Fibroblast of villous mesenchyme (primary cell): ENCODE measurements at places on chromosomes 12 and 14. TPM values are rescaled to one million over a fixed set of nuclear protein-coding genes. Genes with fewer than 3 reads are reported as not detected.

- no peak for DNase-seq
These were observed 21.1 kb downstream of the ATP6V0A2 start for GRCh38 chr12:123733229-123733628.

DNA sequence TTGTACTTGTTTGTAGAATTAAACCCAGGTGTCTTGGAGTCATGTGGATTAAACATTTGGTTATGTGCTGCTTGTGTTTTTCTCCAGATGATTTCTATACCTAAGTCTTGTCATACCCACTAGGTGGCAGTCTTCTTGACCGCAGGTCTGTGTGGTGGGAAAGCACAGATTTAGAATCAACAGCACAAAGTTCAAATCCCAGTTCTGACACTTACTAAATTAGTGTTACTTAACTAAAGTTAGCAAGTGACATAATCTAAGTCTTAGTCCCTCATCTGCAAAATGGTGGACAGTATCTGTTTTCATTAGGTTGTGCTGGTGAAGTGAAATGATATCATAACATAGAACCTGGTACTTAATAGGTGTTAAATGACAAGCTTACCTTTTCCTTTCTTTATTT, 151.0 kb upstream of the ARHGAP5 start:
- DNase-seq = peak; percentile 61

GRCh38 chr12:119694111-119694510, 26.2 kb downstream of the PRKAB1 start:
- DNase-seq = peak; percentile 76

GRCh38 chr12:116717466-116718437, 20.1 kb downstream of the SPRING1 start:
- no peak for DNase-seq

DNA sequence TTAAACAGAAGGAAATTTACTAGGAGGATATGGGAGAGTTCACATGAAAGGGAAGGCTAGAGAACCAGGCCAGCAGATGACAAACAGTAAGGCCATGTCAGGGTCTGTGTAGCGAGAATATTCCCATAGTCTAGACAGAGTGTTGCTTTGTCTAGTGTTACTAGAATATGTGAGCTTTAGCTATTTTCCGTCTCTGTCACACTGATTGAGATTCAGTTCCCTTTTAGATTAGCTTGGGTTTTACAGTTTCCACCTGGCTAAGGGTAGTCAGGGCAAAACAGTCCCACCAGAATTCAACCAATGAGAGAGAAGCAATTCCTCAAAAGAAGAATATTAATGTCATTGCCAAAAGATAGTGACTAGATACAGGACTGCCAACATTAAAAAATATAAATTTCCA, 82.8 kb upstream of the MDM1 start:
- no peak for DNase-seq

DNA sequence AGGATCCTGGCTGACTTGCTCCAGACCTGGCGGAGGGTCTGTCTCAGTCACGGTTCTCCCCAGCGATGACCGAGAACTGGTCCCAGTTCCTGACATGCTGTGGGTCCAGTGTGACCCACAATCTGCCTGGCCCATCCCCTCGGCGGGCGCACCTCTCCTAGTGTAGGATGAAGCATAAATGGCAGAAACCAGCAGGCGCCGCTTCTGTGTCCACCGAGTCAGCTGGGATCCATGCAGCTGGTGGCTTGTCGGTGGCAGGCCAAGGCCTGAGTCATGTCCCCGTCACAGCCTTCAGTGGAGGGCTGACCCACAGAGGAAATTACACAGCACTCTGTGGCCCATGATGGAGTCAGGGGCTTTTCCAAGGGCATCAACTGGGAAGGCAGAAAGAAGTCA, 38.5 kb downstream of the NFKBIA start:
- DNase-seq = no peak

- DNase-seq = no peak
These were observed 785 bp upstream of the ACTN1 start for GRCh38 chr14:68979722-68980451.

DNA sequence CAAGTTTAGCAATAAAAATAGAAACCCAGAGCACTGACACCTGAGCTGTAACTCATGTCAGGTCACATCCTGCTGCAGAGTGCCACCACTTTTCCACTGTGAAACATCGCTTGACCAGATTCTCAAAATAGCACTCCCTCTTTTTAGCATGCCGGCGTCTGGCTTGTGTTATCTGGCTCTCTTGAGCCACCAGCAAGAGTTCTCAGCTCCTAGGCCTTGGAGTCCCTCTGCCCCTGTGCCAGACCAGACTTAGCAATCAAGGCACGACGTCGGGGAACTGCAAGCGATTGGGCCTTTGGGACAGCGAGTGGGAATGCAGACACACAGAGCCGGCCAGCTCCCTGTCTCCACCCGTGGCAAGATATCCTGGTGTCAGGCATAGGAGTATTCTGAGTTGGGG, 52.5 kb downstream of the SPIC start:
- no peak for DNase-seq

GRCh38 chr12:46435625-46436024, 63.1 kb upstream of the SLC38A2 start:
- no peak for DNase-seq

GRCh38 chr12:7008864-7009263, 9.4 kb downstream of the LPCAT3 start:
- DNase-seq = peak; percentile 27

DNA sequence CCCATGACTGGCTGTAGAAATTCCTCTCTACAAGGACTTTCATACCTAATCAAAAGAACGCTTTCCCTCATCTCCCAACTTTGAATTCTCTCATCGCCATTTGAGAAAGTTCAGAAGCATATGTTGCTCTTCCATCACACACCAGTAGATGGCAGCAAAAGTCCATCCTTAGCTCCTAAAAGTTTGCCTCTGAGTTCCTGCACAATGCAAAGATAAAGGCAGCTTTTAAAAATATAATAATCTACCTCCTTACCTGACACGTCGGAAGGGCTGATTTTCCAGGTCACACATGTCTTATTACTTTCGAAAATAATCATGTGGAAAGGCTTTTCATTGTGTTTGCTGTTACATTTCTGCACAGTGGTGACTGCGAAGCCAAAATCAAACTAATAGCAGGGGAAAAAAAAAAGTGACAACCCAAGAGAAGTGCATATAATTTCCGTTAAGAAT, 456.7 kb upstream of the SEL1L start:
- DNase-seq = peak; percentile 53

- DNase-seq = no peak
These were observed 29.9 kb downstream of the EP400 start for GRCh38 chr12:131979606-131980005.

DNA sequence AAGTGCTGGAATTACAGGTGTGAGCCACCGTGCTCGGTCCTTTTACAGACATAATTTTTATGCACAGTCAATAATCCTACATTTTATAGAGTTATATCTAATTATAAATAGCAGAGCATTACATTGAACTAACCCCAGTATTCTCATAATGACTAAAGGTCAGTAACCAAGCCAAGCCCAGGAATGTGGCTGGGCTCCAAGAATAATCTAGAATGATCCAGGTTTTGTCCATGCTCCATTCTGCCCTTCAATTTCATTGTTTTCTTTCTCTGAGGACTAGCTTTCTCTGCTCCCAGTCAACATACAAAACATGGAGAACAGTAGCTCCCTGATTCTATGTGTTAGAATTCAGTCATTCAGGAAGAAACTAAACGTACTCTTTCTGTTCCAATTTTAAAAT, 92.1 kb upstream of the KRR1 start:
- no peak for DNase-seq

DNA sequence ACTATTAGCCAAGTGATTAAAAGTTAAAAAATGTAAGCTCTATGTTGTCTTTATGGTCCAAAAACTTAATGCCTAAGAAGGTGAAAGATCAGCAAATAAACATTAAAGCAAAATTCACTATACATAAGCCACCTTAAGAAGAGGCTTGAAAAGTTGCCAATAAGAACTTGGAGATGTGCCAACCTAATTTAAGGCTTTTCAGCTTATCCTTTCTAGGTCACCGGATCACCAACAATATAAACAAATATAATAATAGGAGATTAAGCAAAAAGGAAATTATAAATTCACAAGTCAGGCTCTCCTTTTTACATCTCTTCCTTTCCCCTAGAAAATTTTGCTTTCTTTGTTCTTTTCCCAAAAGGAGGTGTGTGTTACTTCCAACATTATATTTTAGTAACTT, 30.9 kb downstream of the SLC2A3 start:
- peak; percentile 71 for DNase-seq

DNA sequence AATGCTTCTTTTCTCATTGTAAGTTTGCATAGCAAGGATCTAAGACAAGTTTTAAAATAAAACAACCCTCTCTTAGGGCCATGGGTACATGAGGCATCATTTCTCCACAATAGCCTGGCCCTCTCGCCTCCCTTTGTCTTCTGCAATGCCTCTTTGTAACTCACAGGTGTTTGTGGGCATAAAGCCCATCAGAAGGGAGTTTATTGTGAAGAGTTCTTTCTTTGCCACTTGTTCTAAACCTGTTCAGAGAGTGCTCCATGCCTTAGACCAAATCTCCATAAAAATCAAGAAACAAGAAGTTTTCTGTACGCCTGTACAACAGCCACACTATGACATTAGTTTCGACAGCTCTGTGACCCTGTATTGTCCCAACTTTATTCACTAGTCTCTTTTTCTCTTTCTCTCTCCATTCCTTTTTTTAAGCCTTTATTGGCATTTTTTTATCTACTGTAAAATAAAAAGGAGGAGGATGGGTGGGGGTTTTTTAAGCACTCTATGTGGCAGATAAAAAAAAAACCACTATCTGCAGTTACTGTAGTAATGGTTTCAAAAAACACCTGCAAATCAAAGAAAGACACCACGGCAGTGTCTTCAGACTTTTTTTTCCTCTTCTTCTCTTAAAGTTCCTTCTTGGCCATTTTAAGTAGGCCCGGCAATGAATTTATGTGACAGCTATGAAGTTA, 1.6 kb downstream of the C12orf42 start:
- no peak for DNase-seq

GRCh38 chr12:53991077-53991460, 6.1 kb downstream of the HOXC10 start:
- DNase-seq = no peak

GRCh38 chr12:83067981-83068380, 381.3 kb downstream of the TMTC2 start:
- DNase-seq = no peak

Gene DIO3
- total RNA-seq = not detected in 2 replicates

Gene GPR84
- total RNA-seq = not detected in 2 replicates

Gene LMNTD1
- not detected in 2 replicates for total RNA-seq

Gene NPFF
- total RNA-seq = not detected in 2 replicates

Gene CCDC175
- total RNA-seq = not detected in 2 replicates

Gene UBE3B
- 34.1 and 51.4 TPM in 2 replicates for total RNA-seq

Gene DHH
- not detected in 2 replicates for total RNA-seq

Gene MANSC4
- not detected in 2 replicates for total RNA-seq

Gene EPYC
- total RNA-seq = not detected in 2 replicates
